ENCODE measurements at places on chromosomes 11 and 22.

- DNase-seq = no peak
Measured at GRCh38 chr11:77092382-77092781, 10.3 kb upstream of the OMP start.

GRCh38 chr11:92138296-92138695 lies 86.3 kb upstream of the FAT3 start:
- no peak for DNase-seq

DNA sequence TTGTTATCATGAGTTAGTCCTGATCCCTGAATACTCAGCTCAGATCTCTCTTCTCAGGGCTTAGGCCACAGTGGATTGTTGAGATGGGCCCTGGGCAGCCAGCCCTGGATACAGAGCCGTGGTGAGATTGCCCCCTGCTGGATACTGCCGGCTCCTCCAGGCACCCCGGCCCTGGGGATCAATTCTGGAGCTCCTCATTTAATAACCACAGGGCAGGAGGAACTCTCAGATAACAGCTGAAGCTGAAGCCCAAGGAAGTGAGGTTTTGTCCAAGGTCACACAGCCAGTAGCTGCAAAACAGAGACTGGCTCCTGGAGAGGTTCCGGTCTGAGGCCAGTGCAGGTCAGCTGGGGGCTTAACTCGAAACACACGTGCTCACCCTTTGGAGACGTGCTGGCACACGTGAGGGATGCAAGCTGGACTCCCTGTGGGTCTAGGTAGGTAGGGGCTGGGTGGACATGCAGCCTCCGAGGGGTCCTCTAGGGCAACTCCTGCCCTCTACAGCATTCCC lies 16.0 kb downstream of the USH1C start:
- no peak for DNase-seq

GRCh38 chr11:70505761-70506657 lies 107.7 kb downstream of the CTTN start:
- no peak for DNase-seq

- DNase-seq = no peak
Measured at GRCh38 chr11:123202155-123203151, 7.4 kb upstream of the CLMP start.

DNA sequence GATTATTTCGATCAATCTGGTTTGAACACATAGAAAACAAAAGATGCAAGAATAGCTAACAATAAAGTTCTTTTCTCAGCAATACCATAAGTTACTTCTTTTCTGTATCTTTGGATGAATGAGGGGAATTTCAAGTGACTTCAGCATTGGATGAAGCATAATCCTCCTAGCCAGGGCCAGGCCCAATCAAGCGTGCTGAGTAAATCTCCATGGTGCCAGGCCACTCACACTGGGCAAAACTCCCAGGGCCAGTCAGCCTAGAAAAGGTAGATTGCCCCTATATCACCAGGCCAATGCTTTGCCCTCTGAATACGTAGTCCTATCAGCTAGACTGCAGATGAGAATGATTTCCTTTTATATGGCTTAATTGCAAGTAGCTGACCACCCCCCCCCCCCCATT lies 6.0 kb downstream of the CNTF start:
- no peak for DNase-seq

GRCh38 chr22:34986523-34986922 lies 79.4 kb upstream of the ISX start:
- no peak for DNase-seq

DNA sequence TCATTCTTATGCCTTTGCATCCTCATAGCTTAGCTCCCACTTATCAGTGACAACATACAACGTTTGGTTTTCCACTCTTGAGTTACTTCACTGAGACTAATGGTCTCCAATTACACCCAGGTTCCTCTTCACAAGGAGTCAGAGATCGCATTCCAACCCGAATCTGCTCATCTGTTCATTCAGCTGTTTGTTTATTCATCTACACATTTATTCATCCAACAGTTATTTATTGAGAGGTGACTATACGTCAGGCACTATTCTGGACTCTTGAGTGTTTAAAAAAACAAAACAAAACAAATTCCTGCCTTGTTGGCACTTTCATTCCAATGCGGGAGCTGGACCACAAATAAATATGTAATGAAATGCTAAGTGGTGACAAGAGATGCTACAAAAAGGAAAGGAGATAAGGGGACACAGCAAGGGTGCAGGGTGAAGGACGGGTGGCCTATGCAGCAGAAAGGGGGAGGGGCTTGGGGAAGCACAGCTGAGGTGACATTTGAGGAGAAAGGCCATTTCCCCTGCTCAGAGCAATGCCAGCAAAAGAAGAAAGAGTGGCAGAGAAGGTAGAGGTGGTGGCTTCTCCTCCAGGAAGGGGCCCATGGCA lies 393.8 kb upstream of the SYN3 start:
- no peak for DNase-seq

DNA sequence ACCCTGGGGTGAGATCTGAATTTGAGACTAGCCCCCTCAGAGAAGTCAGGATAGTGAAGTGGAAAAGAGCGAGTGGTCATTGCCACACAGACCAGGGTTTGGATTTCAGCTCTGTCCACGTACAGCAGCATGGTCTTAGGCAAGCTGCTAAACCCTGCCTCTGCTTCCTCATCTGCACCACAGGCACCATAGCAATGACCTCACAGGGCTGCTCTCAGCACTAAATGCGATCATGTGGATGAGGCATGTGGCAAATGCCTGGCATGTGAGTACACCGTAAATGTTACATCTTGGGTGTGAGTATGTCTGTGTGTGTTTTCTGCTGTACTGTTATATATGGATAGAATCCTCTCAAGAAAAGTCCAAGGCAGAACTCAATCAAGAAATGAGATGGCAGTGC lies 15.8 kb downstream of the NAV2 start:
- DNase-seq = no peak

GRCh38 chr11:1925373-1926155 lies 6.1 kb downstream of the TNNT3 start:
- no peak for DNase-seq

DNA sequence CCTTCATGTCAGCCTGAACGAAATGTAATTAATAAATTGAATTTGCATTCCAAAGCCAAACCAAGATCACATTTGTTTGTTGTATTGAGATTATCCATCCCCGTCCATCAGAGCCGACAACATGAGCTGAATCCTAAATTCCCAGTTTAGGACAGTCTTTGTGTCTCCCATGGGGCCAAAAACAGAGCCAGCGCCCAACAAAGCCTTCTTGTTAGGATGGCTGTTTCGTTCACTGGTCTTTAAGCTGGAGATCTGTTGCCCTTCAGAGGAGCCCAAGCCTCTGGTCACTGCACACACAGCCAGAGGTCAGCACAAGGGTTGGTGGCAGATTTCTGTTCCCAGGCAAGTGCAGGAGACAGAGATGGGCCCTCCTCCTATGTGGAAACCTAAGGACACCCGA lies 25.8 kb downstream of the DSCAML1 start:
- DNase-seq = no peak

DNA sequence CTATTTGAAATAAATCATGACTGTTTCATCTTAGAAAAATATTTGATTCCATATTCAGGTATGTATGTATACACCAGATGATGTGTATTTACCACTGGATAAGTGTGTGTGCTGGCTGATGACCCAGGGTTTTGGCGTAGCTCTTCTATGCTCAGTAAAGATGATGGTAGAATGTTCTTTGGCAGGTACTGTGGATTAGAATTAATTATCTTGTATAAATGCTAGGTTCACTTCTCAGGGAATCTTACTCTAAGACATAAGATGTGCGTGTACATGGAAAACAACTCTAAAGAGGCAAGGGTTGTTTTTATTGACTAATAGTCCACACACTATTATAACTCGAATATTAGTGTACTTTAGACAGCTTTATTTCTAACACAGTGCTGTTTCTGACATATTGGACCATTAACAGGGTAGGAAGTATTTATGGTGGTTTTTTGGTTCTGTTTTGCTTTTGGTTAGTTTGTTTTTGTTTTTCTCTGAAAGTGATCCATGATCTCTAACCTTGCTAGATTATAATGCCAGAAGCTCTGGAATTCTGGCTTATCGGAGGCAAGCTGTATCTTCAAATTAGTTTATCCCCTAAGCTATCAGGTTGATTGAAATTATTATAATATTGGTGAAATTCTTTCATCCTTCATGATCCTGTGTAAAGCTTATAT lies 1.0 kb upstream of the HBG1 start:
- DNase-seq = no peak

DNA sequence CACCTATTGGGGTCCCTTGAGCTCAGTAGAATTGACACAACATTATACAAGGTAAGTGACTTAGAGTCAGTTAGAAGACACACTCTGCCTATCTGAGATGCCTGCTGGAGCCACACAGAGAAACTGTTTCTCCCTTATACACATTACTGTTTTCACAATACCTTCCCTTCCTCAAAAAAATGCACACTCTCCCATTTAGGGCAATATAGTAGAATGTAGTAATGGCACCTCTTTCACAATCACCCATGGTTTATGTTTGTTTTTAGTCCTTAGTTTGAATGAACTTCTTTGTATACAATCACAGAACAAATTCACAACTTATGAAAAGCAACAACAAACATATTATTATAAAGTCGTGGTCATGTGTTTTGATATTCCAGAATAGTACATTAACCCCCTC lies 14.3 kb downstream of the OR52H1 start:
- DNase-seq = no peak

DNA sequence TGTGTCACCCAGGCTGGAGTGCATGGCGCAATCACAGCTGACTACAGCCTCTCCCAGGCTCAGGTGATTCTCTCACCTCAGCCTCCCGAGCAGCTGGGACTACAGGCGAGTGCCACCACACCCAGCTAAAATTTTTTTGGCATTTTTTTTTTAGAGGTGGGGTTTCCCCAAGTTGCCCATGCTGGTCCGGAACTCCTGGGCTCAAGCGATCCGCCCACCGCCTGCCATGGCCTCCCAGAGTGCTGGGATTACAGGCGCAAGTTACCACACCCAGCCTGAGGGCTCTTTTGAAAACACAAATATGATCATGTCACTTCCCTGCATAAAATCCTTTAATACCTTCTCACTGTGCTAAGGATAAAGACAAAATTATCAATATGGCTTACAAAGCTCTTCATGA lies 88.1 kb downstream of the MAML2 start:
- no peak for DNase-seq

DNA sequence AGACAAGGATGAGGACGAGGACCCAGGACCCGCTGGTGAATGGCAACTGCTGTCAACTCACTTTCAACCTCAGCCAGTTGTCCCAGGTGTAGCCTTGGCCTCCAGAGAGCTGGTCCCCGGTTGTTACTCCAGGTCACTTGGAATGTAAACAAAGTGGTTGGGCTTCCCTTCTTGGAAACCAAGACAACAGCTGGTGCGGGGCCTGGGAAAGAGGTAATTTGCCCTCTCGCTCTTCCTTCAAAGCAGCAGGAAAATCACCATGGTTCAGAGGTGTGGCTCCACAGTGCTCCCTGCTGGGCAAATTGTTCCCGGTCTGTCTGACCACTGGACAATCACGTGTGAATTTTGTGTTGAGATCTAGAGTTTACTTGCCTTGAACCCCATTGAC lies 15.0 kb downstream of the SLC1A2 start:
- no peak for DNase-seq

DNA sequence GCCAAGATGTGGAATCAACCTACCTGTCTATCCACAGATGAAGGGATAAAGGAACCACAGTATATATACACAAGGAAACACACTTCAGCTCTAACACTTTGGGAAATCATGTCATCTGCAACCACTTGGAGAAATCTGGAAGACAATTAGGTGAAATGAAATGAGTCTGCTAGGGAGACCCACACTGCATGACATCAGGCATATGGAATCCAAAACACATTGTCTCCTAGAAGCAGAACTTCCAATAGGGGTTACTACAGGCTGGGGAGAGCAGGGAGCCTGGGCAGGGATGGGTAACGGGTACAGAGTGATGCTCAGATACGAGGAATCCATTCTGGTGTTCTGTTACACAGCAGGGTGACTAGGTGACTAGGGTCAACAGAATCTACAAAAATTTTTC lies 18.3 kb downstream of the RGL4 start:
- no peak for DNase-seq

GRCh38 chr22:32211011-32211410 lies 6.1 kb upstream of the RFPL2 start:
- no peak for DNase-seq

- DNase-seq = no peak
Measured at GRCh38 chr11:65132238-65132987, 1.9 kb downstream of the SYVN1 start.

DNA sequence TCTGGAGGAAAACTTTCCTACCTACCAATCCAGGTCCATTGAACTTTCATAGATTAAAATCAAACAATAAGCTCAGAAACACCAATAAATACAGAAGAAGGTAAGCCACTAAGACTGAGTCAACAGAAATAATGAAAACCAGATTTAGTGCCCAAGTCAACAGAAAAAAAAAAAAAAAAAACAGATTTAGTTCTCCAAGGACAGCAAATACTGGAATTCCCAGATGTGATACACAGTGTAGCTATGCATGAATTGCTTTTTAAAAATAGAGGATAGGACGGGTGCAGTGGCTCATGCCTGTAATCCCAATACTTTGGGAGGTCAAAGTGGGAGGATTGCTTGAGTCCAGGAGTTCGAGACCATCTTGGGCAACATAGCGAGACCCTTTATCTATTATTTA lies 15.7 kb downstream of the DMC1 start:
- DNase-seq = no peak
